ENCODE measurements at places on chromosomes 11 and 22. TPM values are rescaled to one million over a fixed set of nuclear protein-coding genes. Genes with fewer than 3 reads are reported as not detected.

Gene RIC3
- 0.45 TPM for polyA plus RNA-seq

DNA sequence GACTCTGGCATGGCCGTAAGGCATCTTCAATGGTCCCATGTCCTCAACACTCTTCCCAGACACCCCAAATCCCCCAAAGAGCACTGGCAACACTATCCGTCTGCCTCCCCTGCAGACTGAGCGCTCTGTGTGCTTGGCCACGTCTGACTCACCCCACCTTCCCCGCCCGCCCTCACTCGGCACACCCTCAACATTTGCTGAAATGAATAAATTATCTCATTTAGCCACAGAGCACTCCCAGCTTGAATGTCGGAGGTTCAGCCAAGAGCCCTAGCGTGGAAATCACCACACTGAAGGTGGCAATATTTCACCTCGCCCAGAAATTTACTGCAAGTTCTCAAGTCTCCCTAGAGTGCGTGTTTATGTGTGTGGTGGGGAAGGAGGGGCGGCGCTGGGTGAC lies 46.6 kb upstream of the TCF20 start:
- DNase-seq = peak; percentile 84

DNA sequence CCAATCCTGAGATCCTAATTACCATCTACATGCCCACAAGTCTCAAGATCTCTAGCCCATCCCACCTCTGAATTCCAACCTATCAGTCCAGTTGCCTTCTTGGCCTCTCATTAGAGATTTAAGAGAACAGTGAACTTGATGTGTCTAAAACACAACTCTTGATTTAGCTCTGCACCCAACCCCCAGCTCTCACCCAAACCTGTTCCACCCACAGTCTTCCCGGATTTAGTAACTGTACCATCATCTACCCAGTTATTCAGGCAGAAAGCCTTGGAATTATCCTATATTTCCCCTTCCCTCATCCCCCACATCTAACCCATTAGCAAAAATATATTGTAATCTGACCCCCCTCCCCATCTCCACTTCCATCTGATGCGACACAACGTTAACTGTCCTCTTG lies 24.0 kb upstream of the YWHAH start:
- no peak for DNase-seq

Gene GRIK4
- polyA plus RNA-seq = not detected

Gene HBE1
- not detected for polyA plus RNA-seq

DNA sequence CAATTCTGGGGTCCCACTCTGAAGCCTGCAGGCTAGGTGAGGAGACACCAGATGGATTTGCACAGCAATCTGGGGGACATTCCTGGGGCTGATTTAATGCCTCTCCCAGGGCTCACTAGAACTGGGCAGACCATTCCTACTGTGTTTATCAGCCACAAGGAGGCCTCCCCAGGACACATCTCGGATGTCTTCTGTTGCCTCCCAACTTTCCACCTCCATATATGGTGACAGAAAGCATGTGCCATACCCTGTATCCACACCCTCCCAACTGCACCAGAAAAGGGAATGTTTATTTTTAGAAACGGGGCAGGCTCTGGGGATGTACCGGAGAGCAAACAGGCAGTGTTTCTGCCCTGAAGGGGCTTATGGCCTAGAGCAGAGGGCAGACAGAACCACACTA lies 181.8 kb downstream of the CSNK2A3 start:
- no peak for DNase-seq

GRCh38 chr11:4697585-4697984 lies at the start of gene OR51E2:
TSS of gene OR51E2 (minus strand) at chr11:4697853. CDS start at chr11:4682711, 15,142 bp downstream.
- DNase-seq = no peak

Gene MYBPC3
- polyA plus RNA-seq = 5.4 TPM

DNA sequence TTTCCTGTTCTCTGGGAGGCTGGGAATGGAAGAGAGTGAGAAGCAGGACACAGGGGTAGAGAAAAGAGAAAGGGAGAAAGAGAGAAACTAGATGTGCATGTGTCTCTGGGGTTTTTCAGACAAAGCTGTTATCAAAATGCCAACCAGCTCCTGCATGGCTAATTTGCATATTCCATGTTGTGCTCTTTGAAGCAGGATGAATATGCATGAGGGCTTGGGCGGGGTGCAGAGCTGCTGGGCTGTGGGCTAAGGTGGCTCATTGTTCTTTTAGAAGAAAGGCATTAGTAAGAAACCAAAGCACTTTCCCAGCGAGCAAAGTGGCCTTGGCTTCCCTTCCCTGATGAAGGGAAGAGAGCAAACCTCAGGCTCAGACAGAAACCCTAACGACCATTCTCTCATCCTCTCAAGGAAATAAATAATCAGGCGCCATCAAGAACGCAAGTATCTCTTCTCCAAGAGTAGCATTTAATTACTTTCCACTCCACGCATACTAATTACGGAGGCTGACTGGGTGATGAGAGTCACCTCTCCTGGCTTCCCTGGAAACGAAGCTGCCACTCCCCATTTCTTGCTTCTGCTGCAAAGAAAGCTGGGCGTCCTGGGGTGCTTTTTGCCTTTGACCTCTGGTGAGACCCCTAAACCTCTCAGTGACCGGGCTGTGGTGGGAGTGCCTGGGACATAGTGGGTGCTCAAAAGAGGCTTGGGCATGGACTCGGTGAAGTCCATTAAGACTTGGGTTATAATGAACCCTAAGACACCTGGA lies 54.2 kb downstream of the FEZ1 start:
- DNase-seq = no peak

DNA sequence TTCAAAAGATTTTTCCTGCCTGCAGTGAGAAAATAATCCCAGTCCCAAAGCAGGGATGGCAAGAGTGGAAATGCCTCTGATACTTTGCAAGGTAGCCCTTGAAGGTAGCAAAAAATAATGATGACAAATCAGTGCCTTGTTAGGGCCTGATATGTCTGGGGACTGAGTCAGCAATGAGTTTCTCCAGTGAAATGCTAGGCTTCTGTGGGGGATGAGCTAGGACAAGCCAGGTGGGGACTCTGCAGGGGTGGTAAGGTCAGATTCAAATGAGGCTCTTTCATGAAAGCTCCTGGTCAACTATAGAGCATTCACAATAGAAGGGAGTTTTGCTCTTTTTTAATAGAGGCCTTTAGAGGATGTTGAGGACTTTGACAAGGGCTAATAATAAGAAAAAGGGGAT lies 77.7 kb downstream of the ME3 start:
- no peak for DNase-seq

DNA sequence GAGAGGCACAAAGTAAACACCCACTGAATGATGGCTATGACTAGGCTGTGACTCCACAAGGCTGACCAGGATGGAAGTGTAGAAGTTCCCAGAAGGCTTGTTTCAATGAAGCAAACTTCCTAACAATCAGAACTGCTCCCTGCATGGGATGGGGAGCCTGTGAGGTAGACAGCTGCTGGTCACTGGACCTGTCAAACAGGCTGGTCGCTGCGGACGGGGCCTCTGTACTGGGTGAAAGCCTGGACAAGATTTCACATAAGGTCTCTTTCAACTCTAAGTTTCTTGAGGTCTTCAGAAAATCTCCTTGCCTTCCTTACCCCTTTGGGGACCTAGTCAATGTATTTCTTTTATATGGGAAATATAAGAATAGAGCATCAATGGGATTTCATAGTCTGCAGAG lies 438.2 kb downstream of the BUD13 start:
- DNase-seq = no peak

GRCh38 chr22:50018608-50019285 lies 6.2 kb upstream of the IL17REL start:
- no peak for DNase-seq

GRCh38 chr22:39185601-39186012 lies 33.1 kb upstream of the CBX7 start:
- no peak for DNase-seq

DNA sequence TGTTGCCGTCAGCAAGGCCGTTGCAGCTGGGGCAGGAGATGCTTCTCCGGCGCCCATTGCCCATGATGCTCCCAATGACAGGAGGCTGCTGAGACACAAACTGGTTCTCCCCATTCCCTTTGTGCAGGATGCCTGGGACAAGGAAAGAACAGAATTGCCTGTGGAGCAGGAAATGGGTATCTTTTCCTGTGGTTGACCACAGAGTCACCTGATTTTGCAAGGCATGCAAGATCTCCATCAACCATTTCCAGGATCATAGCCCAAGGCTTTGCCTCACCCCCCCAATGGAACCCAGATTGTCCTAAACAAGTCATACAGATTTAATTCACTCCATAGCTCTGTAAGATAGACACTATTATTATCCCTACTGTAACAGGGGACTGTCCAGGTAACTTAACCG lies 148.1 kb upstream of the NARS2 start:
- DNase-seq = no peak

DNA sequence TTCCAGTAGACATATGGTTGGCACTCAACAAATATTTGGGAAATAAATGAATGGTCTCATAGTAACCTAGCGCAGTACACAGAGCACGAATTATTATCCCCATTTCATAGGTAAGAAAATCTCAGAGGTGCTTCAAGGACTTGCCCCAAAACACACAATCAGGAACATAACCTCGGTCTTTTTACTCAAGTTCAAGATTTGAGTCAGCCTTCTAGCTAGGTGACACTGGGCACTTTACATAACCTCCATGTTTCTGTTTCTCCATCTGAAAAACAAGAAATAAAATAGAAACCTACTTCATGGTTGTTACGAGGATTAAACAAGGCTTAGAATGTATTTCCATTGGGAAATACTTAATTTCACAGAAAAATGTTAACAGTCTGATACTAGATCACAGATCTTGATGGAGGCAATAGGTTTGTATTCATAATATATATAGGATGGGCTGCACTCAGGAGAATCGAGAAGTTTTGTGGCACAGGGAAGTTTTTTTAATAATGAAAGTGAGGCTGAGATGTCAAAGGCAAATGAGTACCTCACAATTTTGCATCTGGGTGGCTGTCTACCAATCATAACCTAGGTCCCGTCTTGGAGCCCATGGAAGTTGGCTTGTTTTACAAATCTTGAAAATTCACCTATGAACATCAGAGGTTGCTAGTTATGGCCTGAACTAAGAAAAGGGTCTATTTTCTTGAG lies 147.4 kb upstream of the ZC3H12C start:
- no peak for DNase-seq

- peak; percentile 45 for DNase-seq
Measured at GRCh38 chr22:41857155-41857859, 24.4 kb downstream of the SREBF2 start.

DNA sequence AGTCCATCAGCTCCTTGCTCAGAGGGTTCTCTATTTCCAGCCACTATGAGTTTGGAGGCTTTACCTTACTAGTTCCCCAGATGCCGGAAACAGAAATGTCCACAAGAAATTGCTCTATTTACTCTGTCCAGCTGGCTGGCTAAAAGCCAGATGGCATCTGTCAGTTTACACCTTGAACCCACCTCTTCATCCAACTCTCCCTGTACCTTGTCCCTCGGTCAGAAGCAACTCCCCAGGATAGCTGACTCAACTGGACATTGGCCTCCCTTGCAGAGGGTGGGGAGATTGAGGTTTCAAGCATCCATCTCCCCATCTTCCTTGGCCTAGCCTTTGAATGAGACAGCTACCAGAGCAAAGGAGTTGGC lies 1.7 kb downstream of the C2CD2L start:
- peak; percentile 87 for DNase-seq

GRCh38 chr11:8019314-8020243 lies 32.4 kb downstream of the EIF3F start:
- DNase-seq = no peak

DNA sequence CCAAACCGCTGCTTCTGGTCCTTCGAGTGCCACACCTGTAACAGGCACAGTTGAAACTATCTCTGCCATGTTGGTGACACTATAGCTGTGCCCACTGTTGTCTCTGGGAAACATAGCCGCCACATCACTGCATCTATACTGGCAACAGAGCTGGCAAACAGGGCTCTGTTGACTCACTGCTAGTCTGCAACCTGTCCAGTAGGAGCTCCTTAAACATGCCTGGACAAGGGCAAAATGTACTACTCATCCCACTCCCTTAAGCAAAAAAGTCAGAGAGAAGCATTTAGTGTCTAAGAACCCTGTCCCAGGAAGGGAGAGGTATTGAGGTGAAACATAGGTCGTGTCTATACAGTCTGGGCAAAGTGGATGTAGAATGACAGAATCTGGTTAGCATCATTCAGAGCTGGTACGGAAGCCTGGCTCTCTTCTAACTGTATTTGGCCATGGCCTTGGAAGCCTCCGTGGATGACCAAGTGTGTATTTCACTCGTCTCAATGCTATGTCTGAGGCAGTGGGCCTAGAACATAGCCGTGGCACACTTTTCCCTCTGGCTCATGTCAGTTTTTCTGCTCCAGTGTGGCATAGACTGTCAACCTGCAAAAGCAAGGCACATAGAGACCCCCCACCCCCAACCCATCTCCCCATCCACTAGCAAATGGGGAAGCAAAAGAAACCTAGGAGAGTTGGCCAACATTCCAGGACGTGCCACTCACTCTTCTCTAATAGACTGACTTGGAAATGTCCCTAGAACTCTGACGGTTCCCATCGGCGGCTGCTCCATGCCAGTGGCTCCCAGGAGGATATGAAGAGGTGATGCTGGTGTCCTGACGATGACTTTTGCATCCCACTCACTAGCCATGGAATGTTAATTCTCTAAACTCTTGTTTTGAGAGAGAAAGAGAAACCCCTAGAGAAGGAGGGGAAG lies 21.4 kb upstream of the PISD start:
- DNase-seq = no peak

DNA sequence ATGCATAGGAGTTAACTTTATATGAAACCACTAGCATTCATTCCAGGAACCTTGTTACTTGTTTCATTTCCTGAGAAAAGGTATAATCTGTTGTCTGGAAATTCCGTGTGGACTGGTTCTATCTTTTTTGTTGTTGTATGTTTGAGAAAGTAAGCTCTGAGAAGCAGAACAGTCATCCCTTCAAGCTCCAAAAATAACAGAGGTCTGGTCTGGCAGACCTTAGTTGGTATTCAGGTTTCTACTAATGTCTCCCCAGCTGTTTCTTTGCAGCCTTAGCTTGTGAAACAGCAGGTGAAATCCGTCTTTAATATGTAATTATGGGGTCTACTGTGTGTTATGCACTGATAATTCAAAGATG lies 2.4 kb downstream of the RNF121 start:
- DNase-seq = no peak

Gene SMIM35
- not detected for polyA plus RNA-seq

GRCh38 chr11:34176751-34177209 lies 71.4 kb downstream of the NAT10 start:
- no peak for DNase-seq

Gene FAM227A
- 0.36 TPM for polyA plus RNA-seq

Gene ESRRA
- polyA plus RNA-seq = 417 TPM

DNA sequence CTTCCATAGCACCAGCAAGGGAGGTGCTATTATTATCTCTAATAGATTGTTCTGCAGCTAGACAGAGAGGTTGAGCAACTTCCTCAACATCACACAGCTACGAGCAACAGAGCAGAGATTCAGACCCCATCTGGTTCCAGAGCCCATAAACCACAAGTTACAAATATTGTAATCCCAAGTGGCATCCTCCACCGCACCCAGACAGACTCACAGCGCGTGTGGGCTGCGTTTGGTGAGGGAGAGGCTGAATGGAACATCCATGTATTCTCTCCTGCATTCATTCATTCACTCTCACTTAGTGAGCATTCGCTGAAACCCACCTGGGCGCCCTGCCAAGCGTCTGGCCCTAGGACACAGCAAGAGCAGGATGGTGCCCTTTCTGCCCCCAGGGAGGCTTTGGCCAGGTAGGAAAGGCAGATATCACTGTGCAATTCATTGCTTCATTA lies 33.5 kb downstream of the LIF start:
- DNase-seq = no peak
